ENCODE measurements at places on chromosomes 7 and 10.

DNA sequence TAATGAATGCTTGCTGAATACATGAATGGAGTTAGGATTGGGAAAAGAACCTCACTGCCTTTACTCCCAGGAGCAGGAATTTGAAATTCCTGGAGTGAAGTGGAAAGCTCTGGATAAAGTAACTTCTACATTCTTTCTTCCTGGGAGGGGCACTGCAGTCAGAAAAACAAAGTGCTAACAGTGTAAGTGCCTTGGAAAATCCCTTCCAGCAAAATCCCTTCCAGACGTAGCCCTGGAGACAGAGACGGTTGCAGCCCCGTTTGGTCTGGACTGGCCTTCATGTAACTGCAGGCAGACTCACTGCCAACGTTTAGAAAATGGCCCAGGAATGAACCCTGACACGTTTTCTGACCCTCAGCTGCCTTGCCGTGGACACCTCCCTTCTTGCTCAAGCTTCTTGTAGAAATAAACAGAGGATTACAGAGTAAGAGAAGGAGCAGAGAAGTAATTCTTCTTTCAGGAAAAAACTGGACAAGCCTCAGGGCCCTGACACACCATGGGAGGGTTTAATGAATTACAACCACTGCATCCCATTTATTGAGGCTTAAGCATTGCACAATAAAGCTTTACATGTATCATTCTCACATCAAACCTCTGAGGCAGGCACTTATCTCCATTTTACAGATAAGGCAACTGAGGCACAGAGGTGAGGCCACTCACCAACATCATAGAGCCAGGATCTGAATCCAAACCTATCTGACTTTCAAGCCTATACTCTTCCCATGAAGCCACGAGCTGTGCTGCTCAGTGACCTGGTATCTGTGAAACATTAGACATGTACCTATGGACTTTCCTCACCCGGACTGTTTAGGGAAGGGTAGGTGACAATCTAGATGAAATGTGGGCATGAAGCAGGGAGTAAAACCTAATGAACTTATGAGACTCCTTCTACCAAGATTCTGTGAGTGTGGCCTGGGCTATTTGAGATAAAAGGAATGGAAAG, 7.8 kb downstream of the ITPRIP start:
- H3K27ac ChIP-seq, result peak overlapping the region; percentile 97
- H3K4me1 ChIP-seq, result peaks cover 83% of the 10 kb centered on the region
- H3K36me3 ChIP-seq, result no peaks in the 10 kb centered on the region
- H3K4me3 ChIP-seq, result peak overlapping the region; percentile 5
- no peaks in the 10 kb centered on the region for H3K27me3 ChIP-seq

- H3K4me3 ChIP-seq, result no peak overlapping the region
- H3K27ac ChIP-seq, result no peak overlapping the region
- H3K4me1 ChIP-seq, result peaks cover 16% of the 10 kb centered on the region
- no peak for DNase-seq
- H3K27me3 ChIP-seq, result no peaks in the 10 kb centered on the region
- no peaks in the 10 kb centered on the region for H3K36me3 ChIP-seq
Observed at GRCh38 chr7:147296986-147297385, 1180.4 kb downstream of the CNTNAP2 start.

GRCh38 chr10:47287365-47287802, 12.6 kb upstream of the GDF10 start:
- H3K27me3 ChIP-seq, result peaks cover 22% of the 10 kb centered on the region
- H3K4me1 ChIP-seq, result peaks cover 7% of the 10 kb centered on the region
- no peaks in the 10 kb centered on the region for H3K36me3 ChIP-seq
- no peak for DNase-seq
- H3K4me3 ChIP-seq, result no peak overlapping the region

- no peaks in the 10 kb centered on the region for H3K27me3 ChIP-seq
- no peaks in the 10 kb centered on the region for H3K36me3 ChIP-seq
- H3K4me3 ChIP-seq, result no peak overlapping the region
- peaks cover 22% of the 10 kb centered on the region for H3K4me1 ChIP-seq
Observed at GRCh38 chr10:110857265-110858171, 14.2 kb upstream of the PDCD4 start.

GRCh38 chr7:121278120-121279021, 50.4 kb upstream of the WNT16 start:
- no peak overlapping the region for H3K4me3 ChIP-seq
- DNase-seq, result no peak
- peak overlapping the region; percentile 89 for H3K27ac ChIP-seq
- peaks cover 45% of the 10 kb centered on the region for H3K4me1 ChIP-seq

All from chondrocyte (in vitro differentiated cells).